ENCODE measurements at places on chromosomes 7 and 10.

- no peak for DNase-seq
These were observed 145.9 kb upstream of the EGR2 start for GRCh38 chr10:62961951-62962523.

- no peak for DNase-seq
These were observed 50.8 kb upstream of the BTRC start for GRCh38 chr10:101303087-101303703.

DNA sequence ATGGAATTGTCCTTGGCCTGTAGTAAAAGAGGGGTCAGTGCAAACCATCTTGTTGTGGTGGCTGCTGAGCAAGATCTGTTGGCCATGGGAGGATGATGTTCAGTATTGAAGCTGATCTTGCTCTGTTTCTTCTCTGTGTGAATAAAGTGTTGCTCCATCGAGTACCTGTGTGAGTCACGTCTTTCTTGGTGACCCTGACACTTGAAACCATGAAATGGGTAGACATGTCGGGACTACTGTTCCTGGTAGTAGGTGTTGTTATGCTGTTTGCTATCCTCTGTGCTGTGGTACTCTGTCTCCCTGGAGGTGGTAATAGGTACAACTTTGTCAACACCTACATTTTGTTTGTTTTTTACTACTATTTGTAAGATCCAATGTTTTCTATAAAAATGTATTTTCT lies 330.6 kb downstream of the MDFIC start:
- no peak for DNase-seq

- DNase-seq: no peak
These were observed 10.4 kb downstream of the BLVRA start for GRCh38 chr7:43768887-43769272.

- DNase-seq: no peak
These were observed 45.2 kb downstream of the FGFBP3 start for GRCh38 chr10:91864099-91864498.

GRCh38 chr7:152144557-152145245 lies 119.2 kb downstream of the GALNT11 start:
- no peak for DNase-seq

GRCh38 chr10:129677377-129677927 lies 210.4 kb downstream of the MGMT start:
- no peak for DNase-seq

DNA sequence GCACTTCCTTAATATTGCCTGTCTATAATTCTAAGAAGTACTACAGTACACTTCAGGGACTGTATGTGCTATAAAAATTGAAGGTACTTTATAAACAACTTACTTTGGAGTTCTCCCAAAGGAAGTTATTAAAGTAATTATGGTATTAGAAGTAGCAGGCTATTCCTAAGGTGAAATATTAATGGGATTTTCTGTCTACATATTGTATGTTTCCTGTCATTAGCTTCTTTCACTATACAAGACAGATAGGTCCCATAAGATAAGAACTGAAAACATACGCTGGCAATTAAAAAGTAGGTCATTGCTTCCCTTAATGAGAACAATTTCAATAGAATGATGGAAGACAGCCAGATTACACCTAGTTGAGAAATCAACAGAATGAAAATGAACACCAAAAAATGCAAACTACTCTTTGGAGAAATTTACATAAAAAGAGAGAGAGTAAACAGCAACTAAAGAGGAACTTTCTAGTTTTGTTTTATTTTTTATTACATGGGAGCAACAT lies 147.0 kb downstream of the HBP1 start:
- DNase-seq: no peak

- DNase-seq: no peak
These were observed 16.7 kb upstream of the NUP205 start for GRCh38 chr7:135541029-135541428.

- no peak for DNase-seq
These were observed 8.9 kb upstream of the NANOS1 start for GRCh38 chr10:119020627-119020946.

DNA sequence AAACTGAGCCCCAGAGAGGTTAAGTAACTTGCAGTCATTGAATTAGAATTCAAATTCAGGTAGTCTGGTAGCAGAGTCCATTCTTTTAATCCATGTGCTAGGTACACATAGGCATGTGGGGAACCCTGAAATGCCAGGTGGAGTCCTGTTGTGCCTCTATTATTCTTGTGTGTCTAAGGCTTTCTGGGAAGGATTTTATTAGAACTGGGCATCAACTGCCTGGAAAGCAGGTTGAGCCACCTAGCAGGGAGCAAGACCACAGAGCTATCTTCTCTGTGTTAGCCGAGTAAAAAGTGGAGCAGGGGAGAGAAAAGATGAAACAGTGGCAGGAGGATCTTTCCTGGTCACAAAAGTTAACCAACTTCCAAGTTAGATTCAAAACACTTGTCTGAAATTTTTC lies 494.6 kb downstream of the LRMDA start:
- no peak for DNase-seq

- no peak for DNase-seq
These were observed 1030.0 kb downstream of the GRM8 start for GRCh38 chr7:126222782-126223181.
